ENCODE measurements at places on chromosomes 3 and 15.

- no peak for DNase-seq
Observed at GRCh38 chr15:68650901-68651709, 72.3 kb downstream of the CORO2B start.

GRCh38 chr15:25812073-25812472, 51.1 kb downstream of the ATP10A start:
- no peak for DNase-seq

GRCh38 chr3:62567097-62568021, 194.0 kb upstream of the FEZF2 start:
- no peak for DNase-seq

DNA sequence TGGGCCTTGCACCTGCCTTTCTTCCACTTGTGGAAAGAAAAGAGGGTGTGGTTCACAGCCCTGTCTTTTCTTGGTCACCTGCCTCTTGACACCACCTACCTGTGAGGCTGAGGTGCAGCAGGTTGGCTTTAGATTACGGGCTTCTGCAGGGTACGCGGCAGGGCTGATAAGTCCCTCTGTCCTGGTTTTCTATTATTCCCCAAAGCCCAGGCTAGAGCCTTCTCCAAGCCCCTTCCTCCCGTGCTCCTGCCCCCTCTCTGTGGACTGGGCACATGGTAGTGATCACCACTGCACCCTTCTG, 44.8 kb upstream of the HACD2 start:
- DNase-seq, result no peak

- DNase-seq, result no peak
Observed at GRCh38 chr3:10998542-10998941, 6.0 kb downstream of the SLC6A1 start.

GRCh38 chr3:160876643-160877042, 120.6 kb downstream of the PPM1L start:
- no peak for DNase-seq

DNA sequence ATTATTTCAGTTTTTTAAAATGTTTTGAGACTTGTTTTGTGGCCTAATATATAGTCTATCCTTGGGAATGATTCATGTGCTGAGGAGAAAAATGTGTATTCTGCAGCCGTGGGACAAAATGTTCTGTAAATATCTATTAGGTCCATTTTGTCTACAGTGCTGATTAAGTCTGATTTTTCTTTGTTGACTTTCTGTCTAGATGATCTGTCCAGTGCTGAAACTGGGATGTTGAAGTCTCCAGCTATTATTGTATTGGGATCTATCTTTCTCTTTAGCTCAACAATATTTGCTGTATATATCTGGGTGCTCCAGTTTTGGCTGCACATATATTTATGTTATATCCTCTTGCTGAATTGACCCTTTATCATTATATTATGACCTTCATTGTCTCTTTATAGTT, 85.2 kb downstream of the UBE2E2 start:
- DNase-seq, result no peak

Measured in activated naive CD4-positive, alpha-beta T cell (primary cell).